NCI-H1105 treated with DMSO at 0.1 percent for 48 hours (cell line): ENCODE measurements at places on chromosomes 7 and 10.

- DNase-seq: no peak
Observed at GRCh38 chr10:97426776-97427570, 982 bp downstream of the PGAM1 start.

DNA sequence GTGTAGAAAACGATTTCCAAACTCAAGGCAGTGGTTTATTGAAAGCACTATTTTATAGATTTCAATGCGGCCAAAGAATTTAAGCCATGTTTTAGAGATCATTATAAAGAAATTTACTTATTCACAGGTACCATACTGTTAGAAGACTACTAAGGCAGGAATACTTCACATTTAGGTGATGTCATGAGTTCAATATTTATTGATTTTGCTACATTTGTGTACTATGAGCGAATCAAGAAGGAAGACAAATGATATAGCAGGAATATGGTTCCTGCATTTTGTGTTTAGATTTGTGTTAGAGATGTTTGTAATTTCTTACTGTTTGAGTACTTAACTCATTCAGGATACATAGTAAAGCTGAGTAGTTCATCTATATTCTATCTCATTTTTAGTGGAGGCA, 1.7 kb upstream of the FBXW4 start:
- DNase-seq: no peak

GRCh38 chr7:67823345-67823744, 826.7 kb downstream of the TYW1 start:
- peak; percentile 31 for DNase-seq

GRCh38 chr10:28910956-28911355, 233.6 kb downstream of the BAMBI start:
- DNase-seq: no peak

DNA sequence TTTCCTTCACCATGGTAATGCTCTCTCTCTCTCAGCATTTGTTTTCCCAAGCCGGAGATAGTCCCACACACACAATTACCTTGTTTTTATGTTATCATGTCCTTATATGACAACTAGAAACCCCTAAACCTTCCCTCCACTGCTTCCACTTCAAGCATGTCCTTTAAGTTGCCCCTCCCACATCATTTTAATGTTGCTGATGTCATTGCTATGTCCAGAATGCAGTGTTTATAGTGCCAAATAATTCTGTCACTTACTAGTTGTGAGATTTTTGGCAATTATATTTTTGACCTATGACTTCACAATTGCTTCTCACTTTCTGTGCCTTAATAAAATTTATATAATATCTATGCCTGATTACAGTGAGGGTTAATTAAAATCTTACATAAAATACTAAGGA, 645.9 kb downstream of the XPNPEP1 start:
- no peak for DNase-seq

DNA sequence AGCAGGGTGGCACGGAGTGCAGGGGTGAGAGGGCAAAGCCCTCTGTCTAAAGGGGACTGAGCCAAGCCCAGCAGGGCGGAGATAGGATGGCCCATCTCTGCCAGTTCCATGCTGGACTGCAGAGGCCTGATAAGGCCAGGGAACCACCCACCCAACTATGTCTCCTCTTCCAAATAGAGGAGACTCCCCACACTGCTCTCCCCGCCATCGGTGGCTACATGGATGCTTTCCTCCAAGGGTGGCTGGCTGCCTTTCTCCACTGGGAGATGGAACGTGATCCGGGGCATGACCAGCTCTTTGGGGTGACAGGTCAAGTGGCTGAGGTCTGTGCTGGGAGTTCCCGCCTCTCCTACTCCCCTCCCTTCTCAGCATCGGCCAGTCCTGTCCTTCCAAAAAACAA, 58.1 kb upstream of the MXI1 start:
- DNase-seq: no peak

DNA sequence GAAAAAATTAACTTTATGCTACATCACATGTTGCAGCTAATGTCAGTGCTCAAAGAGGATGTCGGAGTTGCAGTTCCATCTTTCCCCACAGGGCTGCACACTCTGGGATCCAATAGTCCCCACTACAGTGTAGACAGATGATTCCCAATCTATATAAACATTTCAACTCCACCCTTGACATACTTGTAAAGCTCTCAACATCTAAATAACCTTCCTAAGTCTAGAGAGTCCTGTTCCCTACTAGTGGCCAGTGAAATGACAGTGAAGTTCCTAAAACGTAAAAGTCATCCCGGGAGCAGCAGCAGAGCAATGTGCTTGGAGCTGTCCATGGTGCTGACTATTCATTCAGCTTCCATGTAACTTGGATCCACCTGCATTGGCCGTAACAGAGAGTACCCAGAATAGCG, 145.1 kb downstream of the GRM8 start:
- no peak for DNase-seq

- DNase-seq: no peak
Observed at GRCh38 chr7:7617550-7617949, 23.0 kb upstream of the UMAD1 start.

- DNase-seq: no peak
Observed at GRCh38 chr7:105830405-105831301, 45.7 kb downstream of the ATXN7L1 start.

GRCh38 chr7:28711114-28711513, 247.0 kb downstream of the TRIL start:
- no peak for DNase-seq

DNA sequence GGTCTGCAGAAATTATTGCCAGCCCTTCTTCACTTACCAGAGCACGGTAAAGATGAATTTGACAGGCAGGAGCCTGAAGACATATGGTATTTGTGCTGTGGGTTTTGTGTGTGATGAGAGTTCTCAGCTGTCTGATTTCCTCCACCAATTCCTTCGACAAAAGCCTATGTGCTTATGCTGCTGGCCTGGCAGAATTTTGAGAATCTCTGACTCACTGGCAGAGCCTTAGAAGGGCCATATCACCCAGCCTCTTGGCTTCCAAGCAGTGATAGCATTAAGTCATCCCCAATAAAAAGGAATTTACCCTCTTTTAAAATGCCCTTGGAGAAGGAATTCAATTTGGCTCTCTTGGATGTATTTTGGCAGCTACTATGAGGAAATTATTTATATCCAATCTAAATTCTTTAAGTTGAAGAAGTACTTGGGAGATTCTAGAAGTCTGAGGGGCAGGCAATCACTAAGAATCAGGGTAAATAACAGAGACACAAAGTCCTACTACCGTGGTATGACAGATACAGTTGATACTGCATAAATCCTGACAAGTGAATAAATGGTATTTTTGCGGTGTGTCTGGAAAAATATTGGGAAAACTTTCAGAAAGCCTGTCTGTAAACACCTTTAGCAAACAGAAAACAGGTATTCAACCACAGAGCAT, 68.6 kb upstream of the EFCAB10 start:
- no peak for DNase-seq

DNA sequence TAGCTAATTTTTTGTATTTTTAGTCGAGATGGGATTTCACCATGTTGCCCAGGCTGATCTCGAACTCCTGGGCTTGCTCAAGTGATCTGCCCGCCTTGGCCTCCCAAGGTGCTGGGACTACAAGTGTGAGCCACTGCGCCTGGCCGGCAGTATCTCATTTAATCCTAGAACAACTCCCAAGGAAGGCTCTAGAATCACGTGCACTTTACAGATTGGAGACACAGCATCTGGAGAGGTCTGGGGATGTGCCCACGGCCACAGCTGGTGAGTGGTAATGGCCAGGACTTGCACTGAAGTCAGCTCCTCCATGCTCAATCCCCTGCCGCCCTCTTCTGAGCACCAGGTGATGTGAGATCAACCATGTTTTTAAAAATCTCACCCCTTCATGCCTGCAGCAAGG, 43.1 kb downstream of the CARD11 start:
- DNase-seq: no peak

GRCh38 chr7:135189221-135189662, 18.7 kb upstream of the CYREN start:
- no peak for DNase-seq

DNA sequence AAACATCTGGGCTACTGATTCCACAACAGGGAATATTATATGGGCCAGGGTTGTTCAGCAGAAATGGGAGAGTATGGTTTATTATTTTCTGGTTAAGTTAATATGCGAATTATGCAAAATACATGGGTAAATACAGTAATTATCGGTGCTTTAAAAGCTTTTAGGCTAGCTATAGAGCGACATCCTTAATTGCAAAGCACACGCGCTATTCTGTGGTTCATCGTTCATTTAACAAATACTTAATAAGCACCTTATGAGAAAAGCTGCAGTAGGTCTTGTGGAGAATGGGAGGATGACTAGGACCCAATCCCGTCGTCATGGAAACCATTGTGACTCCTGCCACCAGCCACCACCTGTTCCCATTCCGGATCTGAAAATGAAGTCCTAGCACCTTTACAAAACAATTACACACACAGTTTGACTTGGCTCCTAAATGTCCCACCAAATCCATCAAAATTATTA, 623 bp upstream of the CEP41 start:
- peak; percentile 98 for DNase-seq

DNA sequence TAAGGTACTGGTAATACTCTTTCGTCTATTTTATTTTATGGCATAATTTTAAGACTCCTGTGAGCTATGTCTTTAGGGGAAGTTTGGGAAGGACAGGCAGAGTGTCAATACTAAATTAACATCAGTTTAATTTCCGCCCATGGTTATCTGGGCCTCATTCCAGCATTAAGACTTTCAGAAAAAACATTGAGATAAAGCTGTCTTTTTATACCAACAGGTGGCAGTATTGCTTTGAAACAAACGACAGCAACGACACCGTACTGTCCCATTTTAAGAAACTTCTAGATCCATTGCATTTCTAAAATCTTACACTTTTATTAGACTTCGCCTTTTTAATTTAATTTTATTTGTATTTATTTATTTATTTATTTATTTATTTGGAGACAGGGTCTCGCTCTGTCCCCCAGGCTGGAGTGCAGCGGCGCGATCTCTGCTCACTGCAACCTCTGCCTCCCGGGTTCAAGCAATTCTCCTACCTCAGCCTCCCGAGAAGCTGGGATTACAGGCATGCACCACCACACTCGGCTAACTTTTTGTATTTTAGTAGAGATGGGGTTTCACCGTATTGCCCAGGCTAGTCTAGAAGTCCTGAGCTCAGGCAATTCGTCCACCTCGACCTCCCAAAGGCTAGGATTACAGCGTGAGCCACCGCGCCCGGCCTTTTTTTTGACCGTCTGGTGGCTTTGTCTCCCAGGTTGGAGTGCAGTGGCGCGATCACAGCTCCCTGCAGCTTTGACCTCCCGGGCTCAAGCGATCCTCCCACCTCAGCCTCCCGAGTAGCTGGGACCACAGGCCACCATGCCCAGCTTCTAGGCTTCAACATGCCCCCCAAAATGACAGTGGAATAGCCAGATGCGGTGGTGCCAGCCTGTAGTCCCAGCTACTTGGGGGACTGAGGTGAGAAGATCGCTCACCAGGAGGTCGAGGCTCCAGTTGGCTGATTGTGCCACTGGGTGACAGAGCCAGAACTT, 78.7 kb upstream of the C1GALT1 start:
- peak; percentile 59 for DNase-seq

GRCh38 chr10:114874827-114875411, 53.3 kb downstream of the FHIP2A start:
- DNase-seq: no peak

GRCh38 chr7:150721970-150722373, 5.6 kb downstream of the GIMAP1 start:
- no peak for DNase-seq

DNA sequence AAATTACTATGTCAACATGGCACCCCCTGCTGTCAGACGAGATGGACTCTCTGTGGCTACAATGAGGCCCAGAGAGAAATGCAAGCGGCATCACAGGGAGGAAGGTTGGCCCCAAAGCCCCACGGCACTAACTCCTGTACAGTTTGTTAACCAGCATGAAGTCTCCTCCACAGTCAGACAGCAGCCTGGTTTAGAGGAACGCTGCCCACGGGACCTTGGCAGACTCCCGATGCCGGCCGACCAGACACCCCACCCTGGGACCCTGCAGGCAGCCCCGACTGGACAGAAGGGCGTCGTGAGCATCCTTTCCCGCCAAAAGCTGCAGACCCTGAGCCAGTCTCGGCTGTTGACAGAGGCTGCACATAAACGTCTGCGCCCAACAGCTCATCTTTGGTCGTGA, 158.8 kb downstream of the DIP2C start:
- DNase-seq: no peak

- DNase-seq: peak; percentile 22
Observed at GRCh38 chr7:20786049-20786412, 655 bp downstream of the SP8 start.

GRCh38 chr10:44070282-44070681, 314.6 kb downstream of the CXCL12 start:
- no peak for DNase-seq

DNA sequence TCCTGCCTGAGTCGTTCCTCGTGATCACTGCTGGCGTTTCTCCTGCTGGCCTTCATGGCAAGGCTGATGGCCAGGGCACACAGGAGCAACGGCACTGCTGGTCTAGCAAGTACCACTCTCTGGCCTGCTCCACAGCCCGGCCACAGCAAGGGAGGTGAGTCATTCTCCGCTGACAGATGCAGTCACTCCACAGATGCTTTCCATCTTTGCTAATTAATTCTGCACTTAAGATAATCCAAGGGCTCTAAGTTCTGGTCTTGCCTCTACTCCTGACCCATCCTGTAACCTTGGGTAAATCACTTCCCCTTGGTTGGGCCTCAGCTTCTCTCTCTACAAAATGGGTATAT, 244.4 kb downstream of the RPS24 start:
- DNase-seq: no peak

DNA sequence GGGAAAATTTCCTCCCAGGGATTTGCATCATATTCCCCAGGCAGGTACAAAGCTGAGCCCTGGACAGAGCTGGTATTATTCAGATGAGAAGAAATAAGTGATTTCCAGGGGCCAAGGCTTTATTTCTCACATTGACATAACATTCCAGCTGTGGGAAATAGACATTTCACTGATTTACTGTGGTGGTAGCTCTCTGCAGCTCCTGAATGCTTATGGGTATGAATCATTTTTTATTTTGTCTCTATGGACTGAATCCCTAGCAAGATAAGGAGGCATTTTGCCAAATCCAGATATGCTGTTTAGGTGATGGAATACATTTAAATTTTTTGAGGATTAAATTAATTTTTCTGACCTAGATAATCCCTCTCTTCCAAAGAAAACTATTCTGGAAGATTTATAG, 97.9 kb downstream of the MTPN start:
- no peak for DNase-seq

DNA sequence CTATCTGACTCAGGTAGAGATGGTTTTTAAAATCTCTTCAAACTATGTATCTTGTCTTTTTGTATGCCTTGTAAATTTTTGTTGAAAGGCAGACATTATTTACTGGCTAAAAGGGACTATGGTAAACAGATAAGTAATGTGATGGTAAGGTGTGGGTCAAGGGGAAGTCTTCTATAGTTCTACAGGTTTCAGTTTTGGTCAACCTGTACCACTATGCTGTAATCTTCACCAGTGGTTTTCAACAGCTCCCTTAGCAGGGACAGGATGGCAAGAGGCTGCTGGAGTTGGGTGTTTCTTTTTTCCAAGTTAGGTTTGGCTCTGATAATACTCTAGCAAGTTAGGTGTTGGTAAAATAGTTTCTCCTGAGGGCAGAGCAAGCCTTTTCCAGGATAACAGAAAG, 32.7 kb upstream of the FZD8 start:
- no peak for DNase-seq

- no peak for DNase-seq
Observed at GRCh38 chr10:107616463-107617410, 452.2 kb upstream of the SORCS1 start.

GRCh38 chr10:55509168-55509567, 708.1 kb upstream of the PCDH15 start:
- DNase-seq: no peak

- peak; percentile 71 for DNase-seq
Observed at GRCh38 chr7:48742079-48742798, 182.1 kb upstream of the CDC14C start.
